Sciatic nerve (tissue), 2 donors: ENCODE measurements at places on chromosomes 13 and 19.

GRCh38 chr13:62432295-62432694 lies 1016.6 kb upstream of the PCDH20 start:
- no peak for DNase-seq

DNA sequence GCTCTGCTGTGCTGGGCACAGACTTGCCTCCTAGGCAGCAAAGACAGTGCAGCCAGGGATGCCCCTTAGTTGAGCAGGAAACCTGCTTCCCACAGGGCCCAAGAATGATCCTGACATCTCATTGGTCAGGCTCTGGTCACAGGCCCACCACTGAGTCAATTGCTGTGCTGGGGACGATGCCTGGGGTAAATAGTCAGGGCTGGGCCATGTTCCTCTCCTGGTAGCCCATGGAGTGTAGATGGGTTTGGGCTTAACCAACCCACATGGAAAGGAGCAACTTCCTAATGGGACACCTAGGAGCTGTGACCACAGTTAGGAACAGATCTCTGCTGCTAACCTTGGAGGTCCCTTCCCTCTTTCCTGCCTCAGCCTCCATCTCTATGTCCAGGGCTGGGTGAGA lies 212.5 kb upstream of the ZNF536 start:
- peak; percentile 14 for DNase-seq

- DNase-seq, result no peak
Observed at GRCh38 chr13:23254506-23254905, 73.7 kb downstream of the SGCG start.

DNA sequence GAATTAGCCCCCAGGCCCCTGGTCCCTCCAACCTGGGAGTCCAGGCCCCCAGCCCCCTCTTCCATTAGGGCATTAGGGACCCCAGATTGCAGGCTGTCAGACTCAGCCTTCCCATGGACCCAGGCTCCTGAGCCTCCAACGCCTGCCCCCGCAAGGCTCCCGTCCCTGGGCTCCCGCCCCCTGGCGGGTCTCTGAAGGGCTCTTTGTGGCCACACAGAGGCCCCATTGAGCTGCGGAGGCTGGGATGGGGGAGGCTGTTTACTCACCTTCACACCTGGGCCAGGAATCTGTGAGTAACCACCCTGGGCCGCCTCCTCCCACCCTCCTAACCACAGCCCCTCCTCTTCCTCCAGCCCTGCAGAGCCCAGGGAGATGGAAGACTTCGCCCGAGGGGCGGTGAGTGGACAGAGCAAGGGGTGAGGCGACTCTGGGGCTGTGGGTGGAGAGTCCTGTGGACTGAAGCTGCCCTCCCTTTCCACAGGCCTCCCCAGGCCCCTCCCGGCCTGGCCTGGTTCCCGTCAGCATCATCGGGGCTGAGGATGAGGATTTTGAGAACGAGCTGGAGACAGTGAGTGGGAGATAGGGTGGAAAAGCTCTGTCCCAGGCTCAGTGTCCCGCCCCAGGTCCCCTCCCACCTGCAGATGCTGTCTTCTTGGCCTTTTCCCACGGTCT lies 4.9 kb downstream of the ARHGEF1 start:
- DNase-seq, result no peak

DNA sequence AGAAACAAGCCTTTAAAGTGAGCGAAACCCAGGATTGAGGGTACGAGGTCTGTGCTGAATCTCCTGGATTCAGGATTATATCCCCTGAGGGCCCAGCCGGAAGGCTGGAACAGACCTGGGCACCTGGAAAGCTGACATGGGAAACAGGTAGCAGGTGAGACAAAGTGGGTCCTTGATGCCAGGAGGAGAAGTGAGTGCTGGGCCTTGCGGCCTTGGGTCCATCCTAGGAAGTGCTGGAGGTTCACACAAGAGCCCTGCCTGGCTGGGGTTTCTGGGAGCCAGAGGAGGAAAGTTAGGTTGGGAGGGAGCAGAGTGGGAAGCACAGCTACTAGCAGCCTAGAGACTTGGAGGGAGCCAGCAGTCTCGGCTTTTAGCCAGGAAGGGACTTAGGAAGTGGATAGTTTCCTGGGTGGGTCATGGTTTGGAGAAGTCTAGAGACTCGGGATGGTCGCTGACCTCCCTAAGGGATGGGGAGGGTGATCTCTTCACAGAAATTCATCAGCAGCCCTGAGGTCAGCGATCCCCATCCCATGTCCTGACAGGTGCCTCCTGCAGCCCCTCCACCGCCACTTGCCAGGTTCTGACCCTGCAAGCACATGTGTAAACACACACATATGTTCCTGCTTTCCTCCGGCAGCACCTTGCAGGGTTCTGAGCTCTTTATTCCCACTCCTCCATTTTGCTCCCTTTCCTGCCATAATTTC lies 29.4 kb upstream of the ZNF492 start:
- DNase-seq, result no peak

DNA sequence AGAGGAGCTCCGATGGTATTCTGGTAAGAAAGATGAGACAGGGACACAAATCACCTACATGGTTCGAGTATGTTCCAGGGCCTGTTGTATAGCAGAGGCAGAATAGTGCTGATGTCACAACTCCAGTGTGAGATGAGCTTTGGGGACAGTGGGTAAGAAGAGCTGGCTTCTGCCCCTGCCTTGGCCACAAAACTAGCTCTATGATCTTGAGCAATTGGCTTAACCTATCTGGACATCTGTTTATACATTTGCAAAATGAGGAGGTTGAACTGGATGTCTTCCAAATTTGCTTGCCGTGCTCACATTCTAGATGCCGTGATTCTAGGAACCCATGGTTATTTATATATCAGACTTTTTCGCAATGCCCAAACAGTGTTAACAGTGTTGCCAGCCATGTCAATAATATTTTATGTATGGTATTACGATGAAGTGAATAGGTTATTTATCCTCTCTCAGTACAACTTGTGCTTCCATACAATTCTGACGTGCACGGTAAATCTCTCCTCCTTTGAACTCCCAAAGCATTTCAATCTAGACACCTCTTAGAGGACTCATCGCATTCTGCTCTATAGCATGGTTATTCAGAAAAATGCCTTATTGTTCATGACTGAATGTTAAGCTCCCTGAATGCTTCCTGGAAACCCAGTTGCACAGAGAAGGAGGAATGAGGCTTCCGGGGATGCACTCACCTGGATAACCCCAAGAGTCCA lies 316.0 kb downstream of the FOXO1 start:
- DNase-seq, result no peak

- DNase-seq, result peak; percentile 59
Observed at GRCh38 chr19:808423-808775, 11.1 kb downstream of the PTBP1 start.

DNA sequence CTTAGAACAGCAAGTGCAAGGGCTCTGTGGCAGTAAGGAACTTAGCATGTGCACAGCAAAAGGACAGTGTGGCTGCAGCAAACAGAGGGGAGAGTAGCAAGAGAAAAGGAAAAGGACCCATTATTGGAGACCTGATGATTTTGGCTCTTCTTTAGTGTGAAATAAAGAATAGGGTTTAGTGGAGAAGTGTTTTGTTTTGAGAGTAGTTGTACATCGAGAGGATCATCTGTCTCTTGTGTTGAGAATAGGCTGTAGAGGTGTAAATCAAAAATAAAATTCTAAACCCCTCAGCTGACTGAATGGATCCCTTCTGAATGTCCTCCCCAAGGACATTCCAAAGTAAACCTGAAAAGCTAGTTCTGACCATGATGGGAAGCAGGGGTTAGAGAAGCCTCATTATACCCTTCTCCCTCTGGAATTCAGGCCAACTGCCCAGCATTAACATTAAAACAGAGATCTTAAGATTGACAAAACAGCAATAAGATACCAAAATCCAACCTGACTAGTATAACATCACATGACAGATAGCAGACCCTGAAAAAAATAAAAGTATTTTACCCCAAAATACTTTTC lies 73.6 kb upstream of the OBI1 start:
- no peak for DNase-seq
